Activated CD8-positive, alpha-beta T cell treated with anti-CD3 and anti-CD28 coated beads for 36 hours (primary cell): ENCODE measurements at places on chromosomes 6 and 20.

DNA sequence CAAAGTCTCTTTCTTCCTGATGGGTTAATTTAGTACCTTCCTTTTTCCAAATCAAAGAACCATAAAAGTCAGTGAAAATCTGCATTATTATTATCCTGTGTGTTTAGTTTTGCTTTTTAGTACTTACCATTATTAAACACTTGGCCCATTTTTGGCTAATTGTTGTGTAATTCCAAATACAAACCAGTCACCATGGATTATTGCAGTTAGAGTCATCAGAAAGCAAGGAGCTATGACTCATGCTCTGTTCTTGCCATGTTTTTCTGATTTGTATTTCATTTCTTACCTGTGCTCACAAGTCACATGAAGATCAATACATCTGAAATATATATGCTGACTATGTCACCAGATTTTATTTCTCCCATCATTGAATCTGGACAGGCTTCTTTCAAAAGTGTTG is 31.3 kb downstream of the SLC22A3 start:
- no peak for DNase-seq

DNA sequence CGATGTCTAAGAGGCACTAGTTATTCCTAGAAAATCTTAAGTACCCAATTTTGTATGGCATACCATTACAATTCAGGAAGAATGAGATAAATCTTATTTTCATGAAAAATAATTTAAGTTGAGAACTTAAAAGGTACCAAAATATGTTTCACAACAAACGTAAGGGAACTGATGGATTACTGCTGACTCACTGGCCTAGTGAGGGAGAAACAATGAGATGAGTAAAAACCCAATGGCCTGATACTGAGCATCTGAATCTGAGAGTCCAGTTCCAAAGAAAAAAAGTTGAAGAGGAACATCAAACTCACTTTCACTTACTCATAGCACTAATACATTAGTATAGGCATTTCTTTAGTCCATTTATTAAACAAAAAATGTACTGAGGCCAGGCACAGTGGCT is 56.0 kb downstream of the MDN1 start:
- no peak for DNase-seq

DNA sequence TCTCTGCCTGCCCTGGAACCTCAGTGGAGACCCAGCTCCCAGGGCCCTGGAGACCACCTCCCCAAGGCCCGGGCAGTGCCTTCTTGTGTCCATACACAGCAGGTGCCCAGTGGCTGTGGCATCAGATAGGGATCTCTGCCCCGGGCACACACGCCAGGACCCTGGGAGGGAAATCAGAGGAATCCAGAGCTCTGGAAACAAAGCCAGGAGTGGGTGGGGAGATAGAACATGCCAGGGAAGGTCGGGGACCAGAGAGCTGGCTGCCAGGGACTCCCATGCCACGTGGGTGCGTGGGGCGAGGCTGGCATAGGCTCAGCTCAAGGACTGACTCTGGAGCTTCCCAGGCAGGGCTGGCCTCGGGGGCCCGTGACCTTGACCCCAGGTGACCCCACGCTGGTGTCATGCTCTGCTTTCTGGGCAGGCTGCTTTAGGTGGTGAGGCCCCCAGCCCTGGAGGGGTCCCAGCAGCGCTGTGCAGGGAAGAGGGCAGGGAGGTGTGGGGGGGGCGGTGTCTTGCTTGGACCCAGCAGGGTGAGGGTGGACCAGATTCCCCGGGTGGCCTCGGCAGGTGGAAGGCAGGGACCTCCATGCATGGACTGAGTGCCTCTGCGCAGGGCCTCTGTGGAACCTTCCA is 17.6 kb upstream of the GATA5 start:
- no peak for DNase-seq

DNA sequence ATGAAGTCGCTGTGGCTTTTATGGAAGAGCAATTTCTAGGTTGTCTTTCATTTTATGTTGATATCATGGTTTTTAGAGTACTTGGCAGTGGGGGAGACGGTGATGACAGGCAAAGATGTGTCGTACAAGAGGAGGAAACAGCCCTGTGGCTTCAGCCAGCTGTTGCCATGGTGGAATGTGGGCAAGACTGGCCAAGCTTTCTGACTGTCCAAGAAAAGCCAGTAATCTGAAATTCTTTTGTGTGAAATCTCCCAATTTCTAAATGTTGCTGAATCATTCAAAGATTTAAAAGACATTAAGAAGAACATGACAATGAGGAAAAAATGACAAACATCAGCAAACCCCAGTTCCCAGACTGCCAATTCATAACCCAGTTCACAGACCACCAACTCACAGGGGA is 23.1 kb downstream of the PFDN4 start:
- no peak for DNase-seq

DNA sequence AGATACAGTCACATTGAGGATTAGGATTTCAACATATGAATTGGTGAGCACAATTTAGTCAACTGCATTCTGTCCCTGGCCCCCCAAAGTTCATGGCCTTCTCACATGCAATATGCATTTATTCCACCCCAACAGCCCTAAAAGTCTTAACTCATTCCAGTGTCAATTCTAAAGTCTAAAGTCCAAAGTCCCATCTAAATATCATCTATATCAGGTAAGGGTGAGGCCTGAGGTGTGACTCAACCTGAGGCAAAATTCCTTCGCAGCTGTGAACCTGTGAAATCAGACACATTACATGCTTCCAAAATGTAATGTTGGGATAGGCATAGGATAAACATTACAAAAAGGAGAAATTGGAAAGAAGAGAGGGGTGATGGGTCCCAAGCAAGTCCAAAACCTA is 27.8 kb downstream of the CLIC5 start:
- DNase-seq = no peak

GRCh38 chr6:144252259-144252658 is 32.9 kb upstream of the UTRN start:
- DNase-seq = no peak

DNA sequence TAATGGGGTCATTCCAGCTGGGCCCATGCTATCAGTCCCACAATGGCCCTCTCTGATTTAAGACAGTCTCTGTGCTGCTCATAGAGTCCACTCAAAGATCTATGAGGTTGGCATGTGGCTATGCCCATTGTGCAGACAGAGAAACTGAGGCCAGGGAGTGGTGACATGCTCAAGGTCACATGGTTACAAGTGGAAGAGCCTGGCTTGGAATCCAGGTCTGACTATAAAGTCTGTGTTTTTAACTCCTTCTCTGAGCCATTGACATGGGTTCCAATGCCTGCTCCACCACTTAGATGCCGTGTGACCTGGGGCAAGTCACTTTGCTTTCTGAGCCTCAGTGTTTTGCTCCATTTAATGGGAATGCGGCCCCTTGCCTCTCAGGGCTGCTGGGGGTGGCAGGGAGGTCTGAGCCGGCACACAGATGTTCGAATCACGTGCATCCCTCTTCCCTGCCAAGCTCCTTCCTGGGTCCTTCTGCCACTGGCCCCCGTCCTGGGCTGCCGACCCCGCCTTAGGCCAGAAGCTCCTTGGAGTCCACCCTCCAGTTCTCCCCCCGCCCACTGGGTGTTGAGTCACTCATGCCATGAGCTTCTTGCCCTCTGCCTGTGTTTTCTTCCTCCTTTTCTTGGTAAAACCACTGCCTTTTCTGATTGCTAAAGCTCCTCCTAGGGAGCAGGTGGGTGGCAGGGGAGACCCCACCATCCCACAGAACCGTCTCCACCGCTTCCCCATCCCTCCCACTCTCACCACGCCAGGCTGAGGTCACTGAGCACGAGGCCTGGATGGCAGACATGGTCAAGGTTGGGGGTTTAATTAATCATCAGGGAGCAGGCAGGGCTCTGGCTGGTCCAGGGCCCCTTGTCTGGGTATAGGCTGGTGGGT is 35.7 kb downstream of the CEBPB start:
- DNase-seq = peak; percentile 79

- no peak for DNase-seq
Measured at GRCh38 chr20:7237251-7237650, 469.8 kb downstream of the BMP2 start.

DNA sequence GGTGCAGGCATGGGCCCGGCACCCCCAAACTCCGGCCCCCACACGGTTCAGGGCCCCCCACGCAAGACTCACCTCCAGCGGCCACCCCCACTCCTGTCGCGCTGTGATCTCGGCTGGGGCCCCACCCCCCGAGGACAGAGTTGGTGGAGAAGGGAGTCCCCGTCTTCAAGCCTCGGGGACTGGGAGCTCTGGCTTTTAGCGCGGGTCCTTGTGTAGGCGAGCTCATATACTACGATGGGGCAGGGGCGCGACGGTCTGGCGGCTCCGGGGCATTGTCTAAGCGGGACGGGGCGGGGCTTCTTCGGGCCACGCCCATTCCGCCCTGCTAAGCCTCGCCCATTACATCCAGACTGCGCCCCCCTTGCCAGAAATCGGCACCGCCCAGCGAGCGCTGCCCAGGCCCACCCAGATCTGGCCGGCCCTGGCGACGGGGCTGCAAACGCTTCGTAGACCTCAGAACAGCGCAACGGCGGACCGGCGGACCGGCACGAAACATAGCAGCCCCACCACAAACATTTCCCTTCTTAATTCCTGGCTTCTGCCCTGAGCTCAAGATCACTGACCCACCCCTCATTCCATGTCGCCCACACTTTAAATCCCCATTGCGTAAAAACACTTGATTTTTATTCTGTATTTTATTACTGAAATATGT is 1.0 kb upstream of the DDAH2 start:
- DNase-seq = peak; percentile 81

GRCh38 chr6:14516956-14517355 is 399.4 kb downstream of the CD83 start:
- no peak for DNase-seq

DNA sequence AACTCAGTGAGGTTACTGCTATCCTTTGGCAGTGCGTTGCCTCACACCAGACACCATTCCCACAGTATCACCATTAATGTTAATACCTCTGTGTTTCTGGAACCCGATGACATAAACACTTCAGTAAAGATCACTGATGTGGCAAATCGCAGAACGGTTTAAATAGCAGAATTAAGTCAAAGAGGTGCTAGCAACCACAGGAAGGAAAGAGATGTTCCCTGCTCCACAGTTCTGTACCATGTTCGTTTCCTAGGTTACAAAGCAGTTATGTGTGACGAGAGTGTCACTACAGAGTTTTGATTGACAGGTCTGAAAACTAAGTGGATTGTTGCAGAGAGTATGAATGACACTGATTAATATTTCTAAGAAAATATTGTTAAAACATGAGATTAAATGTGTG is 272.3 kb downstream of the KHDRBS2 start:
- DNase-seq = no peak

DNA sequence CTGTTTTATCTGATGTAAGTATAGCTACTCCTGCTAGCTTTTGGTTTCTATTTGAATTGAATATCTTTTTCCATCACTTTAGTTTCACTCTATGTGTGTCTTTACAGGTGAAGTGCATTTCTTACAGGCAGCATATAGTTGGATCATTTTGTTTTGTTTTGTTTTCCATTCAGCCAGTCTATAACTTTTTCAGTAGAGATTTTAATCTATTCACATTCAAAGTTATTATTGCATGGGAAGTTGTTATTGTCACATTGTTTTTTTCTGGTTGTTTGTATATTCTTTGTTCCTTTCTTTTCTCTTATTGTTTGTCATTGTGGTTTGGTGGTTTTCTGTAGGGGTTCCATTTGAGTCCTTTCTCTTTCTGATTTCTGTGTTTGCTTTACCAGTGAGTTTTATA is 151.2 kb downstream of the PDE10A start:
- DNase-seq = no peak

DNA sequence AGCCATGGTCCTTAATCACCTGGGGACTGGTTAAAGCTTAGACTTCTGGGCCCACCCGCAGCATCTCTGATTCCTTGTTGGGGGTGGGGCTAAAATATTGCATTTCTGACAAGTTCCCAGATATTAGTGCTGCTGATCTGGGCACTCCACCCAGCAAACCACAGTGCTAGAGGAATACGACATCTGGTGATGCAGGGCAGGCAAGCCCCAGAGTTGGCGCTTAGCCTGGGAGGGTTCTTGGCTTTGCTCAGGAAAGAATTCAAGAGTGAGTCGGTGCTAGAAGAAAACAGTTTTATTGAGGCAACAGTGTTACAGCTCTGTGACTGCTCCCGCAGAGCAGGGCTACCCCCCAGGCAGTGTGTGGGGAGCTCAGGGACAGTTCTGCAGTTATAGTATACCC is 210.7 kb downstream of the TFAP2C start:
- no peak for DNase-seq

DNA sequence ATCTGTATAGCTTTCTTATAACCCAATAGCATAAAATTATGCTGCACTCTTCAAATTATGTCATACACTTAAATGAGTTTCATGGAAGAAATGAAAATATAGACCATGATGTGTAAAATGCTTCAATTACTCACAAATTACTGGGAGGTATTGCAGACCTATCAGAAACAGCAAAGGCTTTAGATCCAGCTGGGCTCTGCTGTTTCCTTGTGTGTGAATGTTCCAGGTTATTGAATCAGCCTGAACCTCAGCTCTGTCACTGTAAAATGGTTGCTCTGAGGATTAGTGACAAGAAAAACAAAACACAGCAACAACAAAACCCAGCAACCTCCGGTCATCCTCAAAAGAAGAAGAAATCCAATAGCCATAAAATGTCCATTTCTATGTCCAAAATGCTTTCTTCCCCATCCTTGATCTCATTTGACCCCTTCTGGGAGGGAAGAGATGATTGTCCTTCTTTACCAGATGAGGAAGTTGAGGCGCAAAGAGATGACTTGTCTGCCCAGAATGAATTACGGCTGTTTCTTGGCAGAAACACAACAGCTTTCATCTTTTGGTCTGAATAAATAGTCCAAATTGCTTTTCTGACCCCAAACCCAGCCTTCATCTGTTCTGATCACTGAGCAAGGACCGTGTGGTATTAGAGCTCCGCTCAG is 42.2 kb upstream of the TGM6 start:
- no peak for DNase-seq

DNA sequence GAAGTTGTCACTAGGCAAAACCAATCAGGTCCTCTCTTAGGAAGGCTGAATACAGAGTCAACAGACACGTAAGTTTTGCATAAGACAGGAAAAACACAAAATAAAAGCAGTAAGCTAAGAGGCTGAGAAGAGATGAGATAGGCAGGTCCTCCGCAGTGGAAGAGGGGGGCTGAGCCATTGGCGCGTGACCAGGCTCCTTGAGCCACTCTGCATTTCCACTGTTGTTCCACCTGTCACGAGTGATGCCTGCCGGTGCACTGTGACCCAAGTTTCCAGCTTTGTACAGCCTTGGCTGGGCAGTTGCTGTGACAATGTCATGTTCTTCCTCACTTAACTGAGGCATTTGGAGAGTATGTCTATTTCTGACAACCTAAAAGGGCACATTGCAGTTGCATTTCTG is 58.6 kb downstream of the NUDT3 start:
- DNase-seq = no peak

DNA sequence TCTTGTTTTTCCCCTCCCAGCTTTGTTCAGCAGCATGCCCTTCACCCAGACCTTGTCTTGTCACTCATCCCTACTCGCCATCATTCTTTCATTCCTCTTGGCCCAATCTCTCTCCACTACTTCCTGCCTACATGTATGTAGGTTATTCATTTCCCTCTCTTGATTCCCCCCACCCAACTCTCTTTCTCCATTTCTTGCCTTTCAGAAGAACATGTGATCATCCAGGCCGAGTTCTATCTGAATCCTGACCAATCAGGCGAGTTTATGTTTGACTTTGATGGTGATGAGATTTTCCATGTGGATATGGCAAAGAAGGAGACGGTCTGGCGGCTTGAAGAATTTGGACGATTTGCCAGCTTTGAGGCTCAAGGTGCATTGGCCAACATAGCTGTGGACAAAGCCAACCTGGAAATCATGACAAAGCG is 2.6 kb downstream of the HLA-DRA start:
- DNase-seq = no peak

GRCh38 chr20:23928788-23929187 is 49.2 kb upstream of the CST5 start:
- peak; percentile 72 for DNase-seq

GRCh38 chr20:35005463-35005961 is 49.8 kb downstream of the MYH7B start:
- DNase-seq = no peak
